ENCODE measurements at places on chromosomes 4 and X.

DNA sequence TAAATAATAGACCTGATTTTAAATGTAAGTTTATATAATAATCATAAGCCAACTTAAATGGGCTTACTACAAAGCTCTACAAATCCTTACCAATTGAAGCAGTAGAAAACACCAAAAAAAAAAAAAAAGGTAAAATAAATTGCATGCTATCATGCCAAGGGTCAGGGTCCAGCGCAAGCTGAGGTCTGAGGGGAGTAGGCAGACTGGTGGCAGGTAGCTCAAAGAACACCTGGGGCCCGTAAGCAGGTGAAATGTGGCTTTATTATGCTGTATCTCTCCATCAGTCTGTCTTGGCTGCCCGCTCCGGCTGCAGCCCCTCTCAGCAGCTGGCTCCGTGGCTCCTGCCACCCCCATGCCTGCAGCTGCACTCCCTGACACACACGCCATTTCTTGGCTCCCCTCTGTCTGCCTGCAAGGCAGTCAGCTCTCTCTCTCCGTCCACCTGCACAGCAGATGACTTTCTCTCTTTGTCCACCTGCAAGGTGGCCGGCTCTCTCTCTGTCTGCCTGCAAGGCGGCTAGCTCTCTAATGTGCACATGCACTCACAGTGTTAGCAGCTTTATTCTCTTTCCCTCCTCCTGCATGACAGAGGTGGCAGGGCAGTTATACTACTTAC lies 209.4 kb upstream of the UGT8 start:
- DNase-seq = no peak

DNA sequence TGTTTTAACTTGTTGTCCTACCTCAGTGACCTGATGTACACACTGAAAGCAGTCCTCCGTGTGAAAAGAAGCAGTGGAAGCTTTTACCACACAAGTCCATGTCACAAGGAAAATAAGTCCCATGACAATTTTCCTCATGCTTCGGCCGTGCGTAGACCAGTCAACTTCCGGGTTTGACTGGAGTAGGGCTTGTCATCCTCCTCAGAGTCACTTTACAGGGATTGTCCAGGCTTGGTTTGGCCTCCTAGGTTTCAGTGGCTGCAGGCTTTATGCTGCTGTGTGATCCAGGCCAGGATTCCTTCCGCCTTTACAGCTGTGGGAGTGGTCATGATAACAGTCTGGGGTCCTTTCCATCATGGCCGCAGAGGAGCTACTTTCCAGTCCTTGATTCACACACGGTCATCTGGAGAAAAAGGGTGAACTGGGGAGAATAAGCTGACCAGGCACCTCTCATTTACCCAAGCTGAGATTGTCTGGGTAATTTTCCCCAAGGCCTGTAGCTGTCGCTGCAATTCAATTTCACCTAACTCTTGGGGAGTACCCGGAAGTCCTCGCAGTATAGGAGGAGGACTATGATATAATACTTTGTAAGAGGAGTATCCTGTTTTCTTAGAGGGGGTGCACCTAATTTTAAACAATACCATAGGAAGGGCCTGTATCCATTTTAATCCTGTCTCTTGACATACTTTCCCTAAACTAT lies 206.1 kb upstream of the KLF8 start:
- no peak for DNase-seq

DNA sequence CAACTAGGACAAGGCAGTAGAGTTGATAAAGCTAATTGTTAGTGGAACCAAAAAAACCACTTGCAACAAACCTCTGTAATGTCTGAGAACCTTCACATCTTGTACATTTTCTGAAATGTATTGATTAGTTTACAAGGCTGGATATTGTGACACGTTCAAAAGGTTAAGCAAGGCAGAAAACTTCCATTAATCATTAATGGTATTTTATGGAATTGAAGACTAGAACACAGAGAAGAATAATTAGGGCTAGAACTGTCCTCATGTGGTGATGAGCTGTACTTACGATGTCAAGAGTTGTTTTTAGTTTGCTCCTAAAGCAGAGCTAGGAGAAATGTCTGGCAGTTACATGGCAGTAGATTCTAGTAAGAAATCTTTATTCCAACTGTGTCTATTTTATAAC lies 12.3 kb downstream of the GC start:
- no peak for DNase-seq

DNA sequence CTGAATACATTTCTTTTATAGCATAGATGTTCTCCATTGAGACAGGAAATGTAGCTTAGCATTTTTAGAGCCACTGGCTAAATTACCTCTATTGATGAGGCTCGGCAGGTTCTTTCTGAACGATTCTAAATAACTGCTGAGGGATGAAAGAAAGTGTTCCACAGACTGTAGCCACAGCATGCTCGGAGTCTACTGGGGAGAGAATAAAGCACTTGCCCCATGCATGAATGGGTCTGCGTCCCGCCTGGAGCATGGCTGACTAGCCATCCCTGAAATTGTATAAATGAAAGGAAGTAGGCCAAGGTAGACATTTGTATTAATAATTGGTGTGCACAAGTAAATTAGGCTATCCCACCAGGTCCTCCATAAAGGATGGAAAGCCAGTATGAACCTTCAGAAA lies 269.8 kb downstream of the COL25A1 start:
- DNase-seq = no peak

- no peak for DNase-seq
These were observed 300.9 kb upstream of the HS3ST1 start for GRCh38 chr4:11729548-11729947.

DNA sequence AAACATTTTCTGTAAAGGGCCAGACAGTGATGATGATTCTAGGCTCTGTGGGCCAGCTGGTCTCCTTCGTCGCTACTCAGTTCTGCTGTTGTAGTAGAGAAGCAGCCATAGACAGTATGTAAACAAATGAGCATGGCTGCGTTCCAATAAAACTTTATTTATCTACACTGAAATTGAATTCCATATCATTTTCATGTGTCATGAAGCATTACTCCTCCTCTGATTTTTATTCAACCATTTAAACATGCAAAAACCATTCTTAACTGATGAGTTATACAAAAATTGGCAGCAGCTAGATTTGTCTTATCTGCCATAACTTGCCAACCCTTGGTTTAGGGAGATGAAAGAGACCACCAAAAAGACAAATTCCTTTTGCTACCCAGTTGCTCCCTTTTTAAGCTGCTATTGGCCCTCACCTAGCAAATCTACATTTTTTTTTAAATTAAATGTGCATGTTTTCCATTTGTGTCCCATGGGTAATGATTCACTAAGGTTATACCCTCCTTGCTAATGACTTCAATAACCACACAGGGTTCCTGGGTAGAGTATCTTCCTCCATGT lies 309.9 kb downstream of the DHX15 start:
- DNase-seq = peak; percentile 11

DNA sequence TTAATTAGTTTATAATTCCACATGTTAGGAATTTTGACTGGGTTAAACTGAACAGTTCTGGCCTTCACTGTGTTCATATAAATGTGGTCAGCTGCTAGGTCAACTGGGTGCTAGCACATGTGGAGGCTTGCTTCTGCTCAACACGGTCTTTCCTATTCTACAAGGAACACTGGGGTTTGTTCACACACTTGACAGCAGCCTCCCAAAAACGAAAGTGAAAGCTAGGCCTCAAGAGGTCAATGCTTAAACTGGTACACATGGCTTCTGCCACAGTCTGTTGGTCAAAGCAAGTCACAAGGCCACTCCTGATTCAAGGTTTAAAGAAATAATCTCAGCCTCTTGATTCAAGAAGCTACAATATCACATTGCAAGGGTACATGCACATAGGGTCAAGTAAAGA lies 126.5 kb downstream of the QDPR start:
- DNase-seq = peak; percentile 44

- no peak for DNase-seq
These were observed 890 bp upstream of the FREM3 start for GRCh38 chr4:143701365-143701764.

DNA sequence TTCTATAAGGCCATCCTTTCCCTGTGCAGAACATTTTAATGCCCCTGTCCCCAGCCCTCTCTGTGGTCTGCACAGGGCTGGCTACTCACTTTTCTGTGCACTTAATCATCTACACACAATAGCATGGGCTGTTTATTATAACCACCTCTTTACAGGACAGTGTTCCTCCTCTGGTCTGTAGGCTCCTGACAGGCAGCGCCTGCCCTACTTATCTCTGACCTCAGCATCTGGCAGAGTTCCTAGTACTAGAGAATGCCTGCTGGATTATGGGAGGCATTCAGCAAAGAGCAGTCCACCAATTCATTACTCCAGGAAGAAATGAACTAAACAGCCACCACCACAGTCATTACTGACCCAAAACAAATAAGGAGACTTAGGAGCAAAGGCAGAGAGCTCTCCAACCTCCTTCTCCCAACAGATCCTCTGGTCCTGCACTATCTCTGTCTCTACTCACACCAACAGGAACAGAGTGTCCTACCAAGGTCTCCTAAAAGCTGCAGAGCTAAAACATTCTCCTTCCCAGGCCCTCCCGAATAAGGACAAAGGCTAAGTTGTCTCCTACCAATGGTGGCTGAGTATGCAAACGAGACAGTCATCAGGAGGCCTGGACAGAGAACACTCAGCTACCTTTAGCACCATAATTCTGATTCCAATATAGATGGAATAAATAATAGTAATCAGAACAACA lies 279.2 kb downstream of the QDPR start:
- peak; percentile 65 for DNase-seq

DNA sequence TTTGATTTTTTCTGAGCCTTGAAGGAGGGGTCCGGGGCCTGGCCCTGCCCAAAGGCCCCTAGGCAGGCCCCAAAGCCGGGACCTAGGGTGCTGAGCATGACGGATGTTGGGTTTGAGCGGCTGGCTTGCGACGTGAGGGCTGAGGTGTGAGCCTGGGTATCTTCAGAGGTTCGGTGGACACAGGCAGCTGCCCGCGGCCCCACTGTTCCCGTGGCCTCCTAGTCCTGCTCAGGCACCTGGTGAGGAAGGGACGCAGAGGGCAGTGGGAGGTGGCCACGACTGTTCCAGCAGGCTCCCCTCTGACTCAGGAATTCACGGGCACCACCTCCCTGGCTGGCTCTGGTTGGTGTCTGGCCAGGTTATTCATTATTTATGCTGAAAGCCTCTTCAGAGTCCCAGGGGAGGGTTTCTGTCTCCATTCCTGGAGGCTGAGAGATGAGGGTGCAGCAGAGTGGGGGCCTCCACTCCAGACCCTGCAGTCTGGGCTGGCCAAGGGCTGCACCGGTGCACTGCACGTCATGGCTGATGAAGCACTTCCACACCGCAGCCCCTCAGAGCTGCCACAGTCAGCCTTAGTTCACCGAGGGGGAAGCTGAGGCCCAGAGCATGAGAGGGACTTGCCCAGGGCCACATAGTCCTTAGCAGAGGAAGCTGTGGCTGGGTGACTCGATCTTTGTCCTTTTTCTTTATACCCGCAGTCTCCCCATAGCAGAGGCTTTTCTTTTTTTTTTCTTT lies 2.2 kb downstream of the MSANTD1 start:
- DNase-seq = no peak

DNA sequence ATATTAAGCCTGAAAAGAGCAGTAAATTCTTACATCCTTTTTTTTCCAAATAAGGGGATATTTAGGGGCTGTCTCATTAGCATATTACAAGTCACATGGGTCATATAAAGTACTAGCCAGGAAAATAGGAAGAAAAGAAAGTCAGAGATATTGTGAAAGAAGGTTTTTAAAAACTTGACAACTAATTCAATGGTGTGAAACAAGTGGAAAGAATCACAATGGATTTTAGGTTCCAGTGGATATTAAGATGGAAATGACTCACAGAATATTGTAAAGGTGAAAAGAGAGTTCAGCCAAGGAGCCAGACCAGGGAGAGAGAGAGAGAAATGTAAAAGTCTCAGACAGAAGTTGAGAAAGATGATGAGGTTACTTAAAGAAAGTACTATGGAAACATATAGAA lies 297.2 kb downstream of the IQCM start:
- no peak for DNase-seq

GRCh38 chrX:57286507-57287251 lies at the start of gene FAAH2:
Gene FAAH2 (plus strand): TSS chrX:57286706. CDS start chrX:57286826, 120 bp downstream.
- DNase-seq = no peak
